ENCODE measurements at places on chromosomes 16 and 17.

GRCh38 chr16:68283346-68283745 lies 19.0 kb downstream of the SLC7A6 start:
- DNase-seq: no peak

GRCh38 chr17:6923385-6923784 lies 72.5 kb upstream of the ALOX12 start:
- no peak for DNase-seq

GRCh38 chr17:46726206-46726605 lies 92.3 kb downstream of the WNT3 start:
- DNase-seq: no peak

DNA sequence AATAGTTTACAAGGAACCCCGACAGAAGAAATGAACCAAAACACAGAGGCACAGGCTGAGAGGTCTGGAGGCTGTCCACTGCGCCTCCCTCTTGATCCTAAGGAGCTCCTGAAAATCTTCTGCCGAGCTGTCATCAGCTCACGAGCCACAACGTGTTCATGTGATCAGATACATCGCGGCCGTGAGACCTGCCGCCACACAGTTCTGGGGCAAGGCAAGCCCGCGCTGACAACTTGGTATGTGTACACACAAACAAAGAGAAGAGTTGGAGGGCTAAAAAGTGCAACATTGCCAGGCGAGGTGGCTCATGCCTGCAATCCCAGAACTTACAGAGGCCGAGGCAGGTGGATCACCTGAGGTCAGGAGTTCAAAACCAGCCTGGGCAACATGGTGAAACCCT lies 7.6 kb downstream of the EXOC7 start:
- no peak for DNase-seq

- no peak for DNase-seq
Observed at GRCh38 chr17:82678265-82678891, 20.1 kb downstream of the RAB40B start.

DNA sequence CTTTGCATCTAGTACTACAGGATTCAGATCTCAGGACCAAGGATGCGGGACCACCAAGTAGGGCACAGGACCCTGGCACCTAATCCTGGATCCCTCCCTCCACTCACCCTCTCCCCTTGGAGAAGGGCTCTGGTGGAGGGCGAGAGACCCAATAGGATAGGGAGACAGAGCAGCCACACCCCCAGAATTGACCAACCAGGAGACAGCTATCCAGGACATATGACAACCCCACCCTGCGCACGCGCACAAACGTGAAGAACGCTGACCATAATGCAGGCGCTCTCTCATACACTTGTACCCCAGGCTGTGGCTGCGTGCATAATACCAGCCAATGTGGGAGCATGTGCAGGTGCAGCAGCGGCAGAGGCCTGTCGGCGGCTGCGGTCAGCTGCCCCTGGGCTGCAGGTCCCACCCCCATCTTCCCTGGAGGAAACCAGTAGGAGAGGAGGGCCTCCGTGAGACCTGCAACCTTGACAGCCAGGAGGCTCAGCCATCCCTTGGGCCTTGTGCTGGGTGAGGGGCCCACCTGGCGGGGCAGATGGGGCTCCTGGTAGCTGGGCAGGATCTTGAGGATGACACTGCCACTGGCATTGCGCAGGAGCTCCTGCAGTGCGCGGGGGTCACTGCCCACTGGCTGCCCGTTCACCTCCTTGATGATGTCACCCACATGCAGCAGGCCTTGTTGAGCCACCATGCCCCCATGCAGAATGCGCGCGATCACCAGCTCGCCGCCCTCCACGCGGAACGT lies 25.4 kb downstream of the MPP2 start:
- no peak for DNase-seq

GRCh38 chr16:4641895-4642294 lies 17.3 kb downstream of the MGRN1 start:
- DNase-seq: no peak

GRCh38 chr17:77478899-77479298 lies 338.1 kb downstream of the SEC14L1 start:
- no peak for DNase-seq

DNA sequence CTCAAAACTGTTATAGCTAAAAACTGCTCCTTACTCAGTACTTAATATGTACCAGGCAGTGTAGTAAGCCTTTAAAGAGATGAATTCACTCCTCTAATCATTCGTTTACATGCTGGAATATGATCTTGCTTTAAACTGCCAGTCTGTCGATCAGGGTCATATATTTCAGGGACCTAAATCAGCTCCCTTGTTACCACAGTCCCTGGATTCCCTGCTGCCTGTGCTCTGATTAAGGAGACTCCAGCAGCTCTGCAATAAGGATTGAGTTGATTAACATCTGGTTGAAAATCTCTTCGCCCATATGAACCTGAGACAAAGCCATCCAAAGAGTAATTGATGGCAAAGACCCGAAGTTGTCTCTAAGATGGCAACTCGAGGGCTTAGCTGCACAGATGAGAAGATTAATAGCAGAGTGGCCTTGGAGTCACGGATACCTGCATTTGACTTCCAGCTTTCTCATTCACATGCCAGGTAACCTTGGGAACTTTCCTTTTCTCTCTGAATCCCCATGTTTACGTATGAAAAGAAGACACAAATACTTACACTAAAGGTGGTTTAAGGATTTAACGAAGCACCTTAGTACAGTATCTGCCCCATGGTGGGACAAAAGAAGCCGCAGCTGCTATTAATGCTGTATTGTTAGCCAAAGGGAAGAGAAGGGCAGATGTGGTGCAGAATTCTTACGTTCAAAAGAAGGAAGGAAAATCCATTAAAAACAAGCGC lies 68.2 kb downstream of the VAT1L start:
- DNase-seq: no peak

DNA sequence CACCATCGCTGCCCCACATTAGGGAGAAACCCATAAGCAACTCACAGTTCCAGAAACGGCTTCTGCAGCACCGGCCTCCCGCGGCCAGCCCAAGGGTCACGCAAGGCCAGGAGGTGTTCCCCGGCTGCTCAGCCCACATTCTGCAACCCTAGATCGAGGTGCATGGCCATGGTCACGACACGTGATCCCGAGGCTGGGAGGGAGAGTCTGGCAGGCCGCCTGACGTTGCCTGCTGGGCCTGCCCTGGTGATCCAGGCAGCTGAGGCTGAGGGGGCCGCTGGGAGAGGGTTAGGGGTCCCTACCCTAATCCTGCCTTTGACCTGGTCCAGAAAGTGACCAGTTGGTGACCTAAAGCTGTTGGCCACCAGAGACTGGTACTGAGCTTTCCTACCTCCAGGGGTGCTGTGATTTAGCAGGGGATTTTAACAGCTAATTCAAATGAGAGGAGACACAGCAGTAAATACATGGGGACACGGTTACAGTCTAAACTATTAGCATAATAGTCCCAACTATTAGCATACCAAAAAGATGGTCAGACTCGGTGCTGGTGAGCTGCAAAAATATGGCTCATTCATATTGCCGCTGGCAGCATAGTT lies 97.4 kb upstream of the CIBAR2 start:
- no peak for DNase-seq

DNA sequence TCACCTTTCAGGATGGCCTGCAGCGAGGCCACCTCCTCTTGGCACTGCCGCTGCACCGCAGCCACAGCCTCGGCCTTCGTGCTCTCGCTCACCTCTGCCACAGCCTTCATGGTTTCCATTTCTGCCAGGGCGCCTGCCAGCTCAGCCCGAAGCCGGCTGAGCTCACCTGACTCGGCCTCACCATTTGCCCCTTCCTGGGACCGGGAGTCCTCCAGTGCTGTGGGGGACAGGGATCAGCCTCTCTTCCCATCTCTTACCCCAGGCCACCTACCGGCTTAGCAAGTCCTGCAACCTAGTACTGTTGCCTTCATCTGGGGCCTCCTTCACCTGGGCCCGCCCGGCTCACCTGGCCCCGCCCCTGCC lies 658 bp downstream of the RABEP2 start:
- DNase-seq: no peak

- DNase-seq: no peak
Observed at GRCh38 chr16:19914877-19915276, 30.2 kb upstream of the GPRC5B start.

DNA sequence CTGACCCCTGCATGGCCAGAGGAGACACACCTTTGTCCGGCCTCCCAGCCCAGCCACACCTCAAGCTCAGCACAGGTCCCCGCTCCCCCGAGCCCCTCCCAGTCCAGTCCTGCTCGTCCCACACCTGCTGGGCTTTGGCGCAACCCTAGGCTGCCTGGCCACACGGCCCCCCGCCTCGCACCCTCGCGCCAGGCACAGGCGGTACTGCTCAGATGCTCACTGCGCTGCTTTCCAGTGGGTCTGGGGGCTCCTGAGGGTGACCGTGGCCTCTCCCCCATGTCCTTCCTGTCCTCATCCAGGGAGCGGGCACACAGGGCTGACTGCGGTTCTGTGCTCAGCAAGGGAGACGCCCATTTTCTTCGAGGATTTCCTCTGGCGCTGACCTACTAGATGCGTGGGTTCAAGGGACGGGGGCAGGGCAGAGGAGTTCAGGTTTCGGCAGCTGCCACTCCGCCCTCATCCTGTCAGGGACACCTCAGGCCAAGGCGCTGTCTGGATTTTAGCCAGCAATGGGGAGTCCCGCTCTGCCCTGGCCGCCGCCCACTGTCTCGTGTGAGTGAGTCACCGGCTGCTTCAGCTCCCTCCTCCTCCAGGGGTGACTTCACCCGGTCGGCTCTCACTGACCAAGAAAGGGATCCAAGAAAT lies 118.0 kb upstream of the ZNF469 start:
- DNase-seq: no peak

Measured in NCI-H1694 (cell line).